Mesenteric fat pad (tissue), 1 donor: ENCODE measurements at places on chromosomes 5 and 9. TPM values are rescaled to one million over a fixed set of nuclear protein-coding genes. Genes with fewer than 3 reads are reported as not detected.

The KIF24 gene
- 0.45 TPM for total RNA-seq

- DNase-seq = no peak
Observed at GRCh38 chr5:58775701-58776262, 192.9 kb downstream of the RAB3C start.

DNA sequence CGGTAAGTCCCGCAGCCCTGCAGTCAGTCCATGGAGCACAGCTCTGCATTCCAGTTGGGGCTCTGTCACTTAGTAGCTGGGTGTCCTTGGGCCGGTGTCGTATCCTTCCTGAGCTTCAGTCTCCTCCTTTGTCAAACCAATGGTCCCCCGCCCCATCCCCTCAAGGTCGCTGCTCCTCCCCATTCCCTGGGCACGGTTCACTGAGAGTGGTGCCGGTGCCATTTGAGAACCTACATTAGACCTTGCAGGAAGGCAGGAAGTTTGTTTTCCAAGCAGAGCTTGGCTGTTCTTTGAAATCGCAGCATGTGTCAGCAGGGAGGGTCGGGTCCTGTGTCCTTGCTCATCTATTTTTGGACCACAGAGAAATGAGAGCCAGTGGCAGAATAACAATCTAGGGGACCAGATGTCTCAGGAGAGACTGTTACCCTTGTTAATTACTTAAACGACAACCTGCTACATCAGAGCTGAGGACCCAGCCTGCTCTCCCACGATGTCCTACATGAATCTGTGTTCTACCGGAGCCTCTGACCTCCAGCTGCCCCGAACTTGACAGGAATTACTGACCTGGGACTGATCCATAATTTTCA is 21.7 kb upstream of the BARHL1 start:
- no peak for DNase-seq

- no peak for DNase-seq
Observed at GRCh38 chr5:136028782-136029742, at the start of gene TGFBI. Gene TGFBI, plus strand, starts transcription at chr5:136028988. Its CDS starts 68 bp downstream, at chr5:136029056.

The TCF7 gene
- total RNA-seq = 3.9 TPM

The HSDL2 gene
- 90.0 TPM for total RNA-seq

The PRDM9 gene
- total RNA-seq = not detected

The TERT gene
- total RNA-seq = not detected

- no peak for DNase-seq
Observed at GRCh38 chr5:168843277-168844015, 264.3 kb upstream of the PANK3 start.

The CCDC183 gene
- total RNA-seq = 0.71 TPM

DNA sequence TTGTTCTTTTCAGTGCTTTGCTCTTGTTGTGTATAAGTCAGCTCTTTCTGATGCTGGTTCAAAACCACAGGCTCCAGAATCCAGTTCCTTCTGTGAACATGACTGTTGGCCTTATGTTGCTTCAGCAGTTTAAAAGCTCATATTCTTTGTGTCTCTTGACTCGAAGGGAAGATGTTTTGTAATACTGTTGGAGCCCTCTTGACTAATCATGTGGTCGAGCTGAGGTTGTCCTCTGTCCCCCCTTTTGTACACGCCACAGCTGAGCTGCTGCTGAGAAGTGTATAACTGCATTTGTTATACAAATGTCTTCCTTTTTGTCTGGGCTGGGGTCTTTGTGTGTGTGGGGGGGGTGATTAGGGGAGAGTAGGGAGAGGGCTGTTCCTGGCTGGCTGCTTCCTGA is 35.8 kb downstream of the SLC36A1 start:
- DNase-seq = no peak

GRCh38 chr5:15376803-15377202 is 123.2 kb upstream of the FBXL7 start:
- no peak for DNase-seq

The NIPAL4 gene
- not detected for total RNA-seq

DNA sequence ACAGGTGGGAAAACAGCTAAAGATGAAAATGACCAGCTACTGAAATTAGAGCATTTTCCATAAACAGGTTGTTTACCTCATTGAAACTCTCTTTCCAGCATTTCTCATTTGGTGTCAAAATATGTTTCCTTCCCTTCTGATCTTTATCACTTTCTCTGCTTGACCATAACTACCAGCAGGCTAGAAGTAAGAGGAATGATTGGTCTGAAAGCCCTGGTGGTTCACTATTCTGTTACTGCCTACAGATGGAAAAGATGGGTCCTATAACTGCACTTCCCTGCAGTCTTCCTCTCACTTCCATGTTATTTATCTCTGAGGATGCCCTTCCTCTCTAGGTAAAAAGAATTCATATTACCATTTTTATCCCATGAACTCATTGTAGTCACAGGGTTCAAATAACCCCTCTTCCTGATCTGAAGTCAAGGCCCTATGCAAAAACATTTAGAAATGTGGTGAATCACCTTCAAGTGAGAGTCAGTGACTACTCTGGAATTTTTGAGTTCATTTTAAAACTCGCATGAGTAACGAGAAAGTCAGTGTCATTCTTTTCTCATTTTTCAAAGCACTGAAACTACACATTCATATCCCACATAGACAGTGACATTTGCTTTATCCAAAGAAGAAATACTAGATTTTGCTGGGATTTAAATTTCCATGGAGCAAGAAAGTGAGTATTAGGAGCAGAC is 51.7 kb downstream of the ZNF474 start:
- no peak for DNase-seq

The TEX48 gene
- not detected for total RNA-seq

DNA sequence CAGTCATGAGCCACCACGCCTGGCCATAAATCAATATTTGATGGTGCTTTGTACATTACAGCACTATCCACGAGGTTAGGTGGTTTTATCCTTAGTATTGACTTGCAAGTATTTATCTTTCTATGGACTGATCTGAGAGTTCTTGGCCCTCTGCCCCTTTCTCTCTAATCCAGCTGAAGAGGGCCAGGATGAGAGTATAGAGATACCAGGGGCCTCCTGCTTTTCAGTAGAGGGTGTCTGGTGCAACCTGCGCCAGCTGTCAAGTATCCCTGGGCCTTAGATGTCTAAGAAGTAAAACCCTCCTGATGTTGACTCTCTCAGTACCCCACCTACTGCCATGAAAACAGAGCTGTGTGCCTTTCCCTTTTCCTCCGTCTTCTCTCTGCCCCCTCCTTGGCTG is 153.4 kb downstream of the SLIT3 start:
- DNase-seq = no peak

The QRFP gene
- total RNA-seq = not detected

- no peak for DNase-seq
Observed at GRCh38 chr5:99355881-99356280, 427.1 kb upstream of the CHD1 start.

The FGF1 gene
- 9.9 TPM for total RNA-seq

The BRD8 gene
- total RNA-seq = 23.8 TPM

DNA sequence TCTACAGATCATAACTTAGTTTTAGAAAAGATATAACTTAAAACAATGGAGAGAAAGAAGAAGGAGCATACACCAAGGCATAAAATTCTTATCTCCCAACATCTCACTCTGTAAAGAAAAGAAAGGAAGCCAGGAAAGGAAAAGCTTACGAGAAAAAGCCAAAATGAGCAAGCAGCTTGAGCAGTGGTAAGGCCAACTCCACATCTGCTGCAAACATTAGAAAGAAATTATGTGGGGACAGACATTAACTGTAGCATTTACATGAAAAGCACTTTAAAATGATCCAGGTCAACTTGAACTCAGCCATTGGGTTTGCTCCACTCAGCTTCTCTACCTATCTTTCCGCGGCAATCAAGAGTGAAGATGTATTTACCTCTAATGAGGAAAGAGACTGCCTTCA is 176.9 kb downstream of the BNC2 start:
- DNase-seq = no peak

- no peak for DNase-seq
Observed at GRCh38 chr9:518540-518939, 303.9 kb downstream of the DOCK8 start.

The PHF2 gene
- 23.0 TPM for total RNA-seq

DNA sequence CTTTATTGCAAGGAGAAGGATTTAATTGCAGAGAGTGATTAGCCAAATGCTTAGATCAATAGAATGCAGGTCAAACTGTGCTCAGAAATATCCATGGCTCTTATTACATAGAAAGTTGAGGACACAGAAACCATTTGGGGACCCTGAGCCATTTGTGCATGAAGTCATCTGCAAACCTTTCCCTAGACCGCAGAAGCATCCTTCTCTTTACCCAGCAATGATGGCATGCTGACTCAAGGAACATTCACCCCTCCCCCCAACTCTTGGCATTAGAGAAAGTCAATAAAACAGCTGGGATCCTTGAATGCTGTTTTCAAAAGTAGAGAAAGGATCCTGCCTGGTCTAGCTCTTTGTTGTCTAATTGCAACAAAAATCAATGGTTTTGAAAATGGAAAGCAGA is 73.5 kb downstream of the PPP2R2B start:
- no peak for DNase-seq

- DNase-seq = peak; percentile 90
Observed at GRCh38 chr9:93116072-93116961, 17.7 kb downstream of the NINJ1 start.

DNA sequence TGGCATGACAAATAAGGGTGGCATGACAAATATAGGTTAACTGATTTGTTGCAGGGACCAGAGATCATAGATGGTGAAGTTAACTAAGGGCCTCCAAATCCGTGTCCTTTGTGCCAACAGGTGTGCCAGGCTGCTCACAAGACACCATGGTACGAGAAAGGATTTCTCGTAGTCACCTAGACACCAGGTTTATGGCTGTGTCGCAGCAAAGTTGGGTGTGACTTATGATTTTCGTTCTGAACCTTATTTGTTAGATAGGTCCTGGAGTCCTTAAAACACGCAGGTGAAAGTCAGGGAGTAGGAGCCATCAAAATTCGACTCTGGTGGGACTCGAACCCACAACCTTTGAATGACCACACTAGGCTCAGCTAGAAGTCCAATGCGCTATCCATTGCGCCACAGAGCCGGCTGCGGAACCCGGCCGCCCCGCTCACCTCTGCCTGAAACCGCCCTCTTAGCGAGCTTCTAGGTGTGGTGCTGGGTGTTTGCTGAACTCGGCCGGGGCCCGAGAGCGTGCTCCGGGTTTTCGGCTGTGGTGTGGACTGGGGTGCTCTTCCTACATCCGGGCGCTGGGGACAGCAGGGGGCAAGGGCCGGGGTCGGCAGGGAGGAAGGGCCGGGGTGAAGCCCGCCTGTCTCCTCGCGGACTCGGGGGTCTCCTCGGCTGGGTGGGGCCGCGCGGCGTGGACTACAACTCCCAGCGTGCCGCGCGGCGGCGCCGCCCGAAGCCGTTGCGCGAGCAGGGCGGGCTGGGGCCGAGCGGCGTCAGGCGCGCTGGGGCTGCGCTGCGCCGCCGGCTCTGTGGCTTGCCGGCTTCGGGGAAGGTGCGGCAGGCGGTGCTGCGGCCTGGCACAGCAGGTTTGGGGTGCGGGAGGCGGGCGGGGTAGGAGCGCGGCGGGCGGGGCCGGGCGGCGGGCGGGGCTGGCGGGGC is at the start of gene SLC27A4:
Gene SLC27A4 (plus strand): TSS at position 767 of the 930 bp plus-strand sequence. CDS start 2,606 bp downstream, outside the sequence.
- peak; percentile 91 for DNase-seq

- DNase-seq = no peak
Observed at GRCh38 chr9:97601228-97601898, 31.8 kb downstream of the TSTD2 start.

DNA sequence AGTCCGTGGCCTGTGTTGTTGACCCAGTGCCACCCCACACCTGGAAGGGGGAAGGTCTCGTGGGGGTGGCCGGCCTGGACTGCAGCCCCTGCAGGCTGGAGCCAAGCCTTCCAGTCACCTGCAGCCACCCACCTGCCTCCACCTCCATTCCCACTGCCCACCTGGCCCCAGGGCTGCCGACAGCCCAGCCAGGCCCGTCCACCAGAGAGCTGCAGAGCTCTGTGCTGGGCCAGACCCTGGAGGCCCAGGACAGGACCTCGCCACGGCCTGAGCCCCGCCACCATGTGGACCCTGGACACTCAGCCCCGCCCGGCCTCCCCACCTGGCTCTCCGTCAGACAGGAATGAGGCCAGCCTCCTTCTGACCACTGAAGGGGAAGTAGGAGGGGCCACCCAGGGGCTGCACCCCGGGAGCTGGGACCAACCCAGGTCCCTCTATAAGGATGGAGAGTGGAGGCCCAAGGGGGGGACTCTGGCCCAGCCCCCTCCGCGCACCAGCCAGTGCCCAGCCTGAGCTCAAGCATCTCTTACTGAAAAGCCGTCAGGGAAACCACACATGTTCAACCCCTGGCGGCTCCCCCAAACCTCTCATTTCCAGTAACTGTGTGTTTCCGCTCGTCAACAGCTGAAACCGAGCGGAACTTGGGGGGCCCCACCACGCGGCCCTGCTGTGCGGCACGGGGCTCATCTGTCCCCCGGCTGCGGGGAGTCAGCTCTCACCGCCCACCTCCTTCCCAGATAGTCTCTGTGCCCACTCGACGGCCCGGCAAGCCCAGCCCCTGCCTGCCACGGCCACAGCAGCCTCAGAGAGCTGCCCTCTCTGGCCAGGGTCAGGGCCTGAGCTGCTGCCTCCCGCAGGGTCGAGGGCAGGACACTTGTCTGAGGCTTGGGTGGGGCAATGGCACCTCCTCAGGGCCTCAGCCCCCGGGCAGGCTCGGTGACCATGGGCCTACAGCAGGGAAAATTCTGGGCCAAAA is 12.8 kb downstream of the NOTCH1 start:
- DNase-seq = no peak

- no peak for DNase-seq
Observed at GRCh38 chr5:98309785-98310598, 463.5 kb upstream of the RGMB start.

GRCh38 chr9:137190315-137190856 is 1.9 kb downstream of the SSNA1 start:
- DNase-seq = no peak

DNA sequence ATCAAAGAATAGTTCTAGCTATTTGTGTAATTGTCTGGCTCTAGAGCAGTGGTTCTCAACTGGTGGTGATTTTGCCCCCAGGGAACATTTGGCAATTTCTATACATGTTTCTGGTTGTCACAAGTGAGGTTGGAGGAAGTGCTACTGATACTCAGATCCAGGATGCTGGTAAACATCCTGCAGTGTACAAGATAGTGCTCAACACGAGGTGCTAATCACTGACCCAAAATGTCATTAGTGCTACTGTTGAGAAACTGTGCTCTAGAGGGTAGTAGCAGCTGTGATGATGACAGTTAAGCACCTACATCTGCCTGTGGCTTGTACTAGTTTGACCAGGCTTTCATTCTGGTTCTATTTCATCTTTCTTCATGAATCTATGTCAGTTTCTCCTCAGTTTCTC is 22.1 kb downstream of the LRRC19 start:
- no peak for DNase-seq

GRCh38 chr9:82192211-82192610 is 203.6 kb downstream of the SPATA31D1 start:
- DNase-seq = no peak

The RASEF gene
- total RNA-seq = 0.06 TPM

The INSL6 gene
- total RNA-seq = not detected

The STK32A gene
- 0.51 TPM for total RNA-seq
